GM03348 (cell line): ENCODE measurements at places on chromosomes 16 and 17.

GRCh38 chr16:67432506-67432890, 1.6 kb downstream of the HSD11B2 start:
- no peak for DNase-seq

DNA sequence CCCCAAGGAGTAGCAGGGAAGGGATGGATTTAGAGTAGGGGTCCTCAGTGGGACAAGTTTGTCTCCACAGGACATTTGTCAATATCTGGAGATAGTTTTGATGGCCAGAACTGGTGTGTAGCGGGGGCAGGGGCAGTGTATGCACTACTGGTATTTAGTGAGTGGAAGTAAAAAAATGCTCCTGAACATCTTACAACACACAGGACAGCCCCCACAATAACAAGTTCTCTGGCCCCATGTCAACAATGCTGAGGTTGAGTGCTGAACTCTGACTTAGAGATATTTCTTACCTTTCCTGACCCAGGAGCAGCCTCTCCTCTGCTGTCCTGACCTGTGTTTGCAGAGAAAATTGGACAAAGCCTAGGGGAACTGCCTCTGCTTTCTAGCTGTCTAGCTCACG, 365.8 kb downstream of the HAPSTR1 start:
- DNase-seq, result no peak

GRCh38 chr16:1509307-1510221, 16.4 kb downstream of the TELO2 start:
- no peak for DNase-seq

- peak; percentile 80 for DNase-seq
Measured at GRCh38 chr16:16861546-16861945, 482.6 kb downstream of the NPIPA7 start.

DNA sequence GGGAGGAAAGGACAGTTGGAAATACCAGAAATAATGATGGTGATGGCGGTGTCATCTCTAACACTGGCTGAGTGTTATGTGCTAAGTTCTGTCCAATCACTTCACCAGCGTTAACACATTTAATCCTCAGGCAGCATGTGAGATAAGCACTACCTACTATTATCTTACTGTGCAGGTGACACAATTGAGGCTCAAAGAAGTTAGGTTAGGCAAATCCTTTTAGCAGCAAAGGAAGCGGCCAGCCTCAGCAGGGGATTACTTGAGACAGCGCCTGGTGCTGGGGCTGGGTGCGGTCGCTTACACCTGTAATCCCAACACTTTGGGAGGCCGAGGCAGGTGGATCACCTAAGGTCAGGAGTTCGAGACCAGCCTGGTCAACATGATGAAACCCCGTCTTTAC, 18.7 kb upstream of the DHX8 start:
- DNase-seq, result no peak

- no peak for DNase-seq
Measured at GRCh38 chr17:39660011-39660360, 5.2 kb upstream of the TCAP start.

- DNase-seq, result no peak
Measured at GRCh38 chr16:795580-796229, 4.8 kb downstream of the GNG13 start.

DNA sequence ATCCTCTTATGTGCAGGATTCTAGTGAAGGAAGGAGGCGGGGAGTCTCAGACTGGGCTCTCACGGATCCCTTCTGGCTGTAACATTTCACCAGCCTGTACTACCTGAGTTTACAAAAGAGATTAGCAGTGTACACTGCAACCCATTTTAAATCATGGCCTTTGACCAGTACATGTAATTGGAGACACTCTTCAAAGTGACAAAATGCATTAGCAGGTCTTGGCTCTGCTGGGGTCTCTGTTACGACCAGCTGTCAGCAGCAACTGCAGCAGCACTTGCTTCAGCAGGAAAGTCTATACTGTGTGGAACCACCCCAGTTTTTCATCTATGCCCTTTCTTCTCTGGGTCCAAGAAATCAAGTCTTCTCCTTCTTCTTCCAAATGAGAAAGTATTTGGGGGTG, 322.8 kb upstream of the ASIC2 start:
- DNase-seq, result no peak

DNA sequence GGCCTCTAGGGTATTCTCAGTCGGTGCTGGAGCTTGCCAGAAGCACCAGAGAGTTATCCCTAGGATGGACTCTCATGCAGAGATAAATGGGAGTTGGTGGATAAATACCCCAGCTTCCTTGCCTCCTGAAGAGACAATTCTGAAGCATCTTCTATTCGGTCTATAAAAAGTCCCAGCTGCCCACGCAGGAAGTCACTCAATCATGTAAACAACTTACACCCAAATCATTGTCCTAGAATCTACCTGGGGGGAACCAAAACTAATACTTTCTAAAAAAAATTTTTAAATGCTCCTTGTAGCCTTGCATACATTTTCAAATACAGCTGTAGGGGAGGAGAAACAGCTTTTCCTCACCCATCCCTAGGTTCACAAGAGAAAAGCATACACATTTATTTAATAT, 66.6 kb upstream of the ELAC2 start:
- no peak for DNase-seq

DNA sequence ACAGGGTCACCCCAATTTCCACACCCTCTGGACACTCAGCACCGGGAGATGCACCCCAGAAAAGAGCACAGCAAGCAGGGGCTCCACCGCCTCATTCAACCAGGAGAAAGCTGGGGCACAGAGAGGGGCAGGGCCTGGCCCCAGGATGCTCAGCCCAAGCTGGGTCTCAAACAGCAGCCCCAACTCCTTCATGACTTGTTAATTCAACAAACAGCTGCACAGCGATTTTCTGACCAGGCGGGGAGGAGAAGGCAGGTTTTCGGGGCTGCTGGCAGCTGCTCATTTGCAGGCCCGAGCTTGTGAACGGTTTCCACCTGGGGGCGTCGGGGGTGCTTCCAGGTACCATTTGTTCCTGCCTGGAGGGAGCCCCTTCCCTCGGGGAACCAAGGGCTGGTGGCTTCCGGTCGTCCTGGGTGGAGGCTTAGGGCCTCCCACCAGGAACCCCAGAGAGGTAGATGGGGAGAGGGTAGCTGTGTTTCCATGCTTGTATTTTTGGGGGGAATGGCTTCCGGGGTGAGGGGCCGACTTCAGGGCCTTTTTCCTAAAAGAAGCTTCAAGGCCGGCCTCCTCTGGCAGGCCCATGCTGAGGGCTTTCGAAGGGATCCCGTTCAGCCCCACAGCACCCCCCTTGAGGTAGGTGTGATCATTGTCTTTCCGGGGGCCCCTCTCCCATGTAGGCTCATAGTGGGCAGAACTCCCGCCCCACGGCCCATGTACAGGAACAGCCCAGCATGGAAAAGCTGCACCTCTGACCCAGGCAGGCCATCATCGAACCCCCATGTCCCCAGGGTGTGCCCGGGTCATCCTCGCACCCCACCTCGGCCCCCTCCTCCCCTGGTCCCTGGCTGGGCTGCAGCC, 191.6 kb upstream of the GSE1 start:
- DNase-seq, result no peak

- DNase-seq, result no peak
Measured at GRCh38 chr16:68563631-68564381, 24.7 kb downstream of the ZFP90 start.

DNA sequence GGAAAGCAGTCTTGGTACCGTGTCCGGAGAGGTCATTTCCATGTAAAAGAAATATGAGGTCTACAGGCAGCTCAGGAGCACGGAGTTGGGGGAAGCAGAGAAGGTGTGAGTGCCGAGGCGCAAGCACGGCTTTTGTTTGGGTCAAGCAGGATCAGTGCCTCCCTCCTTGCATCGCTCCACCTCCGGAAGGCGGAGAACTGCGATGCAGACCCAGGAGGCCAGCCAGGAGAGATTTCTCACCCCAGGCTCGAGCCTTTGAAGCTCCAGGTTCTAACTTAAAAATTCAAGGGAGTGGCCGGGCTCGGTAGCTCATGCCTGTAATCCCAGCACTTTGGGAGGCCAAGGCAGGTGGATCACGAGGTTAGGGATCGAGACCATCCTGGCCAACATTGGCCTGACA, 25.0 kb downstream of the NAA60 start:
- DNase-seq, result no peak

GRCh38 chr16:1325673-1326371, 7.6 kb upstream of the BAIAP3 start:
- DNase-seq, result no peak

DNA sequence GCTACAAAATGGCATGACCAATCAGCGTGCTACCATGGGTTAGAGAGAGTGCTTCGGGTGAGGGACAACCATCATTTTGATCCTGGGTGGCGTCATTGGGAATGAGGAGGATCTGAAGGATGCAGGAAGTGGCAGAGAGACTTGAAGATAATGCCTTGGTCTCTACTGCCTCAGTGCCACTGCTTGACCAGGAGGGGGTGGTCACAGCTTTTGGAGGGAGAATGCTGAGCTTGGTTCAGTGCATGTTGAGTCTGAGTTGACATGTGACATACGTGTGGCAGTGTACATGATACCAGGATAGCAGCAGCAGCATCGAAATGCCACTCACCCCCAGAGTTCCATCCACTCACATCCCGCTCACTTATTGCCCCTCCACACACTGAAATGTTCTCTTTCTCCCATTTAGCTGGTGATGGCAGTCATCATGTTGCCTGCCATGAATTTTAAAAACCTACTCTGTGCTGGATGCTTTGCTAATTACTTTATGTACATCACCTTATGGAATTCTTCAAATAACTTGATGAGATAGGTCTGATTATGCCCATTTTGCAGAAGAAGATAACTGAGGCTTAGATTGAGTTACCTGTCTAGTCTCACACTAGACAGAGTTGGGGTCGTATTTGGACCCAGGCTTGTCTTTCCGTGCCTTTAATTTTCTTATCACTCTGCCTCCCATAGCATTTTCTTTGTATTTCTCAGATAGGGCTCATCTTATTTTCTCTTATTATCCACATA, 36.7 kb downstream of the ARSG start:
- no peak for DNase-seq
